ENCODE measurements at places on chromosomes 7 and 10.
A peak's percentile ranks its signal among the peaks of the same experiment; 100 is the strongest.

DNA sequence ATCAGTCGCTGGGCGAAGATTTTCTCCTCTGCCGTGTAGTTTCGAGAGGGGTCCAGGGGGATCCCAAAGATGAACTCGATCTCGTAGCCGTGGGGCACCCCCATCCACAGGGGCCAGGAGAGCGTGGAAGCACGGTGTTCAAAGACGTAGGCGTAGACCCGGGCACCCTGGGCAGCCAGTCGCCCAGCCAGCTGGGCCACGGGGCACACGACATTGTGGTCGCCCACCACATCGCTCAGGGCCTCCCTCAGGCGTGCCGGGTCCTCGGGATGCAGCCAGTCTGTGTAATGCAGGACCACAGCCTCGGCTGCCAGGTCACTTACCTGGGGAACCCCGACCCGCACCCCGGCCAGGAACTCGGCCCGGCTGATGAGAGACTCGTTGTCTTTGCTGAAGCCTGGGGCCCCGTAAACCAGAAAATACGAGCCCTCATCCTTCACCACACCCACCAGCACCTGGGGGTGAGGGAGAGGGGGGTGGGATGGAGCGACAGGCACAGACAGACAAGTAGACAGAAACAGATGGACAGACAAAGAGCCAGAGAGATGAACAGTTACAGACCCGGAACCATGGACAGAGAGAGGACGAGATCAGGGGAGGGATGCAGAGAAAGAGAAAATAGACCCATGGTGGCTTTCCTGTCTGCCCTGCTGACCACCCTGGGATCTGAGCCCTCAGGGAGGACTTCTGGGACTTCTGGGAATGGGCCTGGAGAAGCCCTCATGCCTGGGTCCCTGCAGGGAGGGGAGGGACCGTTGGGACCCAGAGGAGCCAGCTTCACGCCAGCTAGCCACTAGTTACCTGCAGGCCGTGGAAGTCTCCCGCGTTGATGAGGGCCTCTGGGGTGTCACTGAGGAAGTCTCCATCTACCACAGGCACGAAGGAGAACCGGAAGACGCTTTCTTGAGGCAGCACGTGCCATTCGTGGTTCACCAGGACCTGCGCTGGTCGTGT lies 3.0 kb downstream of the ACHE start:
- peak; percentile 3 for DNase-seq

- no peak for DNase-seq
Measured at GRCh38 chr10:44316922-44317215, 68.0 kb downstream of the CXCL12 start.

DNA sequence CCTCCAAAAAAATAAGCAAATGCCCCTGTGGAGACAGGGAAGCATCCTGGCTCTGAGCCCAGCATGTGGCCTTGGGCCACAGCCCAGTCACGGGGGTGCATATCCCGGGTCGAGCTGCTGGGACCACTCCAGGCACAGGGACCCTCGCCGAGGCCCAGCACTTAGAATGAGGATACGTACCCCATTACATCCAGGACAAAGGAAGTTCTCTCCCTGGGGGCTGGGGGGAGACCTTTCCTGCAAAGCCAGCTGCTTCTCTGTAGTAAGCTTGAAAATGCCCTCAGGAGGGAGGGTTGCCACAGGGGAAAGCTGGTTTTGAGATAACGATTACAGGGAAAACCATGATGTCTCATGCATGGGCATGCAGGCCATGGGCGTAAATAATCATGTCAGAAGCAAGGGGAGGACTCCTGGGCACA lies 75.5 kb downstream of the HIPK2 start:
- DNase-seq = no peak

- DNase-seq = peak; percentile 45
Measured at GRCh38 chr7:100372256-100372655, 1.0 kb upstream of the PILRA start.

- peak; percentile 6 for DNase-seq
Measured at GRCh38 chr10:121771966-121772365, 155.9 kb downstream of the ATE1 start.

- DNase-seq = peak; percentile 48
Measured at GRCh38 chr7:142440219-142440905, 182.5 kb upstream of the PRSS58 start.

GRCh38 chr7:70597066-70597465 lies 534.9 kb upstream of the GALNT17 start:
- no peak for DNase-seq
